ENCODE measurements at places on chromosomes 5 and 9.
A peak's percentile ranks its signal among the peaks of the same experiment; 100 is the strongest.

DNA sequence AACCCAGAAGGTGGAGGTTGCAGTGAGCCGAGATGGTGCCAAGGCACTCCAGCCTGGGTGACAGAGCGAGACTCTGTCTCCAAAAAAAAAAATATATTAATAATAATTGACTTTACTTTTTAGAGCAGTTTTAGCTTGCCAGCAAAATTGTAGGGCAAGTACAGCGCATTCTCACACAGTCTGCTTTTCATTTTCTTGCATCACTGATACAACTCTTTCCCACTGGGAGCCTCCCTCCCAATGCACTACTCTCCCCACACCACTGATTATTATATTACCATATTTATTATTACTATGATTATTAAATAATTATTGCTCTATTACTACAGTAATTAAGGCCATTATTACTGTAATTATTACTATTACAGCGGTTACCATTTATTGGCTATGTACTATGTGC is 212.8 kb downstream of the GNA14 start:
- DNase-seq: no peak

DNA sequence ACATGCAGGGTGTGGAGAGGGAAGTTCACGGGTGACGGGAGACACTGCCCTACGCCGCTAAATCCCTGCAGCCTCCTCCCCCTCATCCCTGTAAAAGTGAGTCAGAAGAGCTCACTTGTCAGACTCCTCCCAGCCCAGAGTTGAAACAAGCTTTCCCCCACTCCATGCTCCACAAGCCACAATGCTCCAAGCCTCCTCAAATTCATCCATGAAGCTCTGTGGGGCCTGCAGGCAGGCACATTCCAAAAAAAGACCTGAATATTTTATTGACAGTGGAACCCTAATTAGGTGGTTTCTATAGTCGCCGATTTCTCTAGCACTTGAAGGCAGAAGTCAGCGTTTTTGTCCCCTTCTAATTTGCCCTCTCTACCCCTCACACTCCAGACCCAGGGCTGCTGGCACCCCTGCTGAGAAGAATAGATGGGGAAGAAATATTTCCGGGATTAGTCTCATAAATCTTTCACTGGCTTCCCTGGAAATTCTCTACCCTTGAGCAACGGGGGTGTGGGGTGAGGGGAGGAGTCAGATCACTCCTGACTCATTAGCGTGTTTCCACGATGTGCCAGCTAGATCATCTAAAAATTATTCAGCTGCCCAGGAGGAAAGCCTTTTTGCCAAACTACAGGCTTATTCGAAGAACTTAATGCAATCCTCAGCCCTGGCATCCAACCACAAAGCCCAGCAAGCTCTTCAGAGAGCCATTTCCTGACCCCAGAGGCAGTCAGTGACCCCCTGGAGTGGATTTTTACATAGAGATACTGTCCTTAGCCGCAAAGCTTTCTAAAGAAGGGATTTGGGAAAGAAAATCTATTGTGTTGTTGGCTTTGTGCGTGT is 97.1 kb downstream of the ENC1 start:
- DNase-seq: no peak

DNA sequence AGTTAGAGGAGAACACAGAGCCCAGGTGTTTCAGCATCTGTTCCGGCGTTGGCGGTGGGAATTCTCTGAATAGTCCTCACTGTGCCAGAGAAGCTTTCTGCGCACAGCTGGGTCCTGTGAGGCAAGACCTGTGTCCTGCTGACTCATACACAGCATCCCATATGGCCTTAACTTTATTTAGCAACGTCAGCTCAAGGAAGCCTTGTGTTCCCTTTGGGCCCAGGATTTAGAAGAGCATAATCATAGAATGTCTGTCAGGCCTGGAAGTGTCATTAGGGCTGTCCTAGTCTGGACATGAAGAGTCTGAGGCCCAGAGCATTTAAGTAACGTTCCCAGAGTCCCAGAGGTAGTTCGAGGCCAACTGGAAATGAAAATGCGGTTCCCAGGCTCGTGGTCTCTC is 188.6 kb upstream of the DMRT1 start:
- DNase-seq: no peak

DNA sequence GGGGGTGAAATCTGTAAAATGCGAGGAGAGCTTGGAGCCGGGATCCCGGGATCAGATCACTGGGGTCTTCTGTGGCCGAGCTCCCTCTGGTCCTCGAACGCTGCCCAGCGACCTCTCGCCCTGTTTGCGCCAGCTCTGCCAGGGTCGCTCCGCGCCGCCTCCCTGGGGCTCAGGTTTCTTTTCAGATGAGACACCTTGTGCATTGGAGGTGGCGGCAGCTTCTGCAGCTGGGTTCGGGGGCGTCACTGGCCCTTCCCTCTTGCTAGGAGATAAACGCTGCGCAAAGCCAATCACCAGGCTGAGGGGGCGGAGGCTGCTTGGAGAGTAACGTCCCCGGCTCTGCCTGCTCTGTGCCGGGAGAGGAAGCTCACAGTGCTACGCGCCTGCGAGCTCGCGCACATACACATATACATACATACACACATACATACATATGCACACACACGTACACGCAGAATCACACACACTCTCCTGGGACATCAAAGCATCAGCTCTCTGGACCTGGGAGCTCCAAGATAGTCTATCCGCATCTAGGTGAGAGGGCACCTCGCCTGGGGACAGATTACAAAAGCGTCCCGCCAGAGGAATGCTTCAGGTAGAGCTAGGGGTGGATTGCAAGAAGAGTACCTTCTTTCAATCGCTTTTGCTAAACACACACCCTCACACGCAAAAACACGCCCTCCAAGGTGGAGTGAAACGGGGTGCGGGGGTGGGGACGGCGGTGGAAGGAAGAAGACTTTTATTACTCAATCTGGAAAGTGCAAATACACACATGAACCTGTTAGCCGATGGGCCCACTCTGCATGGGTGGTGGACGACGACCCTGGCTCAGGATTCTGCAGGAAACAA is at the start of gene ST8SIA4:
Gene ST8SIA4, minus strand, starts transcription at position 244 of the 849 bp plus-strand sequence. CDS start 327 bp downstream, outside the sequence.
- peak; percentile 68 for DNase-seq

GRCh38 chr5:104932431-104932830 is 1369.8 kb upstream of the NUDT12 start:
- DNase-seq: no peak

DNA sequence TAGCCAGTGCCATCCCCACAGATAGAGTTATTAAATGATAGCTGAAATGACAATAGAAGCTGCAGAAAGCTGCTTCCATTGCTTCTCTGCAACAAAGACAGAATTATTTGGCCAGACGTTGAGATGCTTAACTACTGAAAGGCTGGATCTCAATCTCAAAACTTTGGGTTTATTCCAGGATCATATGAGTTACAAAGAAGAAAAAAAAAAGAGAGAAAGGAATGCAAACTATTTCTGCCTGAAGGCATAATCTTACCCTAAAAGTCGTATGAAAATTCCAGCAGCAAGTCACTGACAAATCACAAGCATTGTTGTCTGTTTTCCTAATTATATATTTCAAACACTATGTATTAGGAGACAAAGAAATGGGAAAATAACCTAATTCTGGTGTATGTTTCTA is 12.8 kb upstream of the TYRP1 start:
- DNase-seq: no peak

Data from activated T-helper 1 cell treated with anti-CD3 and anti-CD28 coated beads, Interleukin-2, amount 50 U/mL, for 16 hours (primary cell).